ENCODE measurements at places on chromosomes 2 and 18.
A peak's percentile ranks its signal among the peaks of the same experiment; 100 is the strongest.

- no peak for DNase-seq
Observed at GRCh38 chr18:36843784-36844183, 14.9 kb downstream of the KIAA1328 start.

DNA sequence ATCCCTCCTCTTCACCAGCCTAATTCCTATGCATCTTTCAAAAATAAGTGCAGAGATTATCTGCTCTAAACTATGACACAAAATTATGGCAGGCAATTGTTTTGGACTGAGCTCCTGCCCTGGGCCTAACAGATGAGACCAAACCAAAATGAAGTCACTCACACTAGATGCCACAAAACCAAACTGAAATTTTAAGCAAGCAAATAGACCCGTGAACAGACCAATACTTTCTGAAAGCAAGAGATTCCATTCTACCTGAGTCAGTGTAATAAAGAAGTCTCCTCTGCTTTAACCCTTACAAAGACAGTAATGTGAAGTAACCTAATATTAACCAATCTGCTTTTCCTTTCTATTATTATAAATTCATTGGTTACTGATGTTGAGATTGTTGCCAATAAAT, 84.3 kb downstream of the RIT2 start:
- DNase-seq = no peak

DNA sequence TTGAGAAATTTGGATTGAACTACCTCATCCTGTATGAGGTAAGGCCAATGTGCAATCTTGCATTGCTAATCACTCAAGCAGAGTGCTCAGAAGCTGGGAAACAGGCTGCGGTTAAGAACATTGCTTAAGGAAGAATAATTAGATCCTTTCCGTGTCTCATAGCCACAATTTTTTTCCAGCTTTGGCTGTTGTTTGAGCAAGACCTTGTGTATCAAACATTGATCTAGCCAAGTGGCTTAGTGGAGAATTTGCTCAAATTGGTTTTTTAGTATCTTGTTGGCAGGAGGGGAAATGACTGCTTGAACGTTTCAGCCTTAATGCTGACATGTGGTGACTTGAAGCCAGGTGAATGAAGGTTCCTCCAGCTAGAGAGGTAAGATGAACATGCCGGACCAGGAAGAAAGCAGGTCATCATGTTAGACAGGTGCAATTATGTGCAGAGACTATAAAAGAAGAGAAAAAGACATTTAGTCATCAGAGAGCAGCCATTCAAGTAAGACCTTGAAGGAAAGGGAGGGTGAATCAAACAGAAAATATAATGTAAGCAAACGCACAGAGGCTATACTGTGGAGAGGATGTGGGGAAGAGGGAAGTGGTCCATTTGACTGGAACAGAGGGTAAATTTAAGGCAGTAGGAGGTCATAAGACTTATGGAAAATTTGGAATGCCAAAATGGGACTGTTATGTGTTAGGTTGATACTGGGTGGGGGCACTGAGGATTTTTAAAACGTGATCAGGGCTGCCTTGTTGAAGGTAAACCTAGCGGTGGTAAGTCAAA, 98.9 kb upstream of the CYP1B1 start:
- peak; percentile 83 for DNase-seq

GRCh38 chr2:85920810-85921545, 32.2 kb upstream of the ST3GAL5 start:
- no peak for DNase-seq

GRCh38 chr18:77078690-77079070, 53.9 kb downstream of the MBP start:
- no peak for DNase-seq

DNA sequence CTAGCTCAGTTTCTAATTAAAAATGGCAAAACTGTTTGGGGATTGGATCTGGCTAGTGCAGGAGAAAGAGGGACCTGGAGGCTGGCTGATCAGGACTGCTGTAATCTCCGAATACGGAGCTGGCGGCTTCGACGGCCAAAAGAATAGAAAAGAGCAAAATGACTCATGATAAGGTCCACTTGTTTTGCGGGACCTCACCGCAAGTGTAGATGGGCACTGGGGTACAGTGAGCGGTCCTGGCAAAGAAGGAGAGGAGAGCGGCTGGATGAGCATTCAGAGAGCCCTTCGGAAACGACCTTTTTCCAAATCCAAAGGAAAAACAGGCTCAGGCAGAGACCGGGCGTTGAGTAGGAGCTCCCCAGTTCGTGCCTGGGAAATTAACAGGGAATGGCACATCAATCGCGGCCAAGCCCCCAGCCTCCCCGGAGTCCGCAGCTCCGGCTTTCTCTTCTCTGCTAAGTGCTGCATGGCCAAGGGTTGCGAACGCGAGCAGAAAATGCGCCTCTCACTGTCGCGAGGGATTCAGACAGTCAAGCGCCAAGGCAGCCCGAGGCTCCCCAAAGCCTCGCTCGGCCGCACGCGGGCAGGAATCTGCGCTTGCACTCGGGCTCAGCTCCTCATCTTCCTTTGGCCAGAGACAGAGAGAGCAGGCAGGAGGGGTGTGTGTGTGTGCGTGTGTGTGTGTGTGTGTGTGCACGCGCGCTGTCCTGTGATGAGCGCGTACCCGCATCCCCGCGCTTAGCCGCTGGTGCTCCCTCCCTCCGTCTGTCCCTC, 1.8 kb downstream of the DCC start:
- no peak for DNase-seq

All from suppressor macrophage treated with lipopolysaccharide for 1 hour (primary cell).